Right lung (tissue), 10 donors: ENCODE measurements at places on chromosomes 4 and X. TPM values are rescaled to one million over a fixed set of nuclear protein-coding genes. Genes with fewer than 3 reads are reported as not detected.

The RHOXF2B gene
- not detected for polyA plus RNA-seq

The SPP1 gene
- 195 TPM for polyA plus RNA-seq

The SASH3 gene
- 4.1 TPM for polyA plus RNA-seq

The UGT2B17 gene
- not detected for polyA plus RNA-seq

The SGMS2 gene
- 18.6 TPM for polyA plus RNA-seq

The BEND4 gene
- 0.05 TPM for polyA plus RNA-seq

The CFAP47 gene
- polyA plus RNA-seq: 3.1 TPM

The GPRASP1 gene
- 23.9 TPM for polyA plus RNA-seq

The TMSB15C gene
- polyA plus RNA-seq: 16.6 TPM

The FAAH2 gene
- polyA plus RNA-seq: 6.6 TPM

DNA sequence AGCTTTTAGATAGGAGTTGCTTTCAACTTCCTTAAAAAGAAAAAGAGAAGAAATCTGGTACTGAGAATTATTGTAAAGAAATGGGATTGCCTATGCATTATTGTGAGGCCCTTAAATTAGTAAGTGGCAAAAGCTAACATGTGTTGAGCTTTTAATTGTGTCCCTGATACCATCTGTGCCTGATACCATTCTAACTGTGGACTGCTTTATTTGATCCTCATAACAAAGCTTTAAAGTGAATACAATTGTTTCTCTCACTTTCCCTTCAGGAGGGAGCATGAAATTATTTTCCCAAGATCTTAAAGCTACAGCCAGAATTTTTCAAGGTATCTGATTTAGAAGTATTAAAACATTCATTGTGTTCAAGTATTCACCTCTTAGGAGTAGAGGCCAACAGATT, 9.9 kb downstream of the KCTD8 start:
- DNase-seq: no peak

GRCh38 chrX:276581-277201, 4.5 kb upstream of the PLCXD1 start:
- no peak for DNase-seq

DNA sequence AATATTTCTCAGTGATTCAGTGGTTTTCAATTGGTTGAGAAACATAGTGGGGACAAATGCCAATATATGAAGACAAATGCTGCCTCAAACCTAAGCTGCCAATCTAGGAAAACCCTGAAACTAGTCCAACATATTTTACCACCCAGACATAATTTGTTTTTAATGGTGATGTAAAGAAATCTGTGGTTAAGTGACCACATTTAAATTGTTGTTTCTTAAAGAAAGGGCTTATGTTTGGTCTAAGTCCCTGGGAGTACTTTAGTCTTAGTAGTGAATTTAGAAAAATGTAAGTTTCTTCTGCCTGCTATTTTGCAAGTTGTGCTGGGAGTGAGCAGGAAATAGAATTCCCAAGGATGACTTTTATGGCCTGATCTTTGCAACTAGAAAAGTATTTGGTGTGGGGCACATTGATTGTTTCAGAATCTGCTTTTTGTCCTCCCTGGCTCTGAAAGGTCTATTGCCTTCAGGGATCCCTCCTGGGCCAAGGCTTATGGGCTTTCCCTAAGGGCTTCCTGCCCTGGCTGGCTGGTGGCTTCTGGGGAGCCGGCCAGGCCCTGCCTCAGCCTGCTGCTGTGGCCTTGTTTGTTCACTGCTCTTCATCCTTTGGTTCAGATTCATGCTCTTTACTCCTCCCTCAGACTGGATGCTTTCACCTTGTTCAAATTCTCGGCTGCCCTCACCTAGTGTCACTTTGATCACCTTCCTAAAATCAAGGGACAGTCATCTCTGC, 169.8 kb upstream of the JADE1 start:
- DNase-seq: no peak

- no peak for DNase-seq
Measured at GRCh38 chr4:104869831-104870230, 276.8 kb upstream of the TET2 start.

DNA sequence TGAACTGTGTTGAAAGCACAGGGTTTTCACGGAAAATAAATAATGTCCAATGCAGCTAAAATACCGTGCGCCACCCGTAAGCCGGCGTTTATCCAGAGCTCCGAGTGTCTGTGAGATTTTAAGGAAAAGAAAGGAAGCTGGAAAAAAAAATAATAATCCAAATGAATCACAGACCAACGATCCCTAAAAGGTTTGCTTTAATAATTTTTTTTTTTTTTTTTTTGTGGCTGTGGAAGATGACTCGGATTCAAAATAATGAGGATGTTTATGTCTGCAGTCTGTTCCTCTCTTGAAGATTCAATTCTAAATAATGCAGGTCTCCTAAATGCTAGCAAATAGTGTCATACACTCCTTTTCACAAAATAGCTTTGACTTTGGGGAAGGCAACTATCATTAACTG, 84.6 kb upstream of the PPP2R3B start:
- DNase-seq: no peak

DNA sequence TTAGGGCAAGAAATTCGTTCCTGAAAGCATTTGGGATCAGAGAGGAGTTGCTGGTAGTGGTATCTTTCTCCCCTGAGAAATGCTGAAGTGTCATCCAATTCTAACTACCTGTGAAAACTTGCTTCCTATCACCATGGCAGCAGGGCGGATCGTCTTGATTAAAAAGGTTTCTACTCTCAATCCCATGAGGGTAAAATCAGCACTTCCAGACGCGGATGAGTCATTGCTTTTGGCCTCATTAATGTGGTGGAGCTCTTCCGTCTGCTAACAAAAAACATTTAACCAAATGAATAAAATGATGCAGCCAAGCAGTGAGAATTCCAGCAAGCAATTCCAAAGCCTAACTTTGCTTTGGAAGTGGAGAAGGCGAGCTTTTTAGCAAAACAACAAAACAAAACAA, 325.6 kb downstream of the CAMK2D start:
- no peak for DNase-seq

GRCh38 chr4:110869862-110870572, 247.1 kb upstream of the PITX2 start:
- DNase-seq: no peak

DNA sequence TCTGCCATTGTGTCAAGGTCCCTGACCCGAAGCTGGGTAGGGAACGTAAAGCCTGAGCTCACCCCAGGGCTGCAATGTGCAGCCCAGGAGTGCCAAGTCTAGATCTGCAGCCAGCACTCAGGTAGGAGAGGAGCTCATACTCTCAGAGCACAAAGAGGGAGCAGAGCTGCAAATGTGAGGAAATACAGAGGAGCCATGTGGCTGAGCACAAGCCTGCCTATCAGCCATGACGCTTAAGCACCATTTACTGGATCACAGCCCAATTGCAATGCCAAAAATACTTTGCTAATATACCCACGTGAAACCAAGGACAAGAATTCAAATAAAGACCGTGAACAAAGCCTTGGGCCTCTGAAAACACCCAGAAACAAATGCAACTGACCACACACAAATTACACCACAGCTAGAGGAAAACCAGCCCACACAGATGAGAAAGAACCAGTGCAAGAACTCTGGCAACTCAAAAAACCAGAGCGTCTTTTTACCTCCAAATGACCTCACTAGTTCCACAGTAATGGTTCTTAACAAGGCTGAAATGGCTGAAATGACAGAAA, 69.0 kb upstream of the HPF1 start:
- DNase-seq: no peak

DNA sequence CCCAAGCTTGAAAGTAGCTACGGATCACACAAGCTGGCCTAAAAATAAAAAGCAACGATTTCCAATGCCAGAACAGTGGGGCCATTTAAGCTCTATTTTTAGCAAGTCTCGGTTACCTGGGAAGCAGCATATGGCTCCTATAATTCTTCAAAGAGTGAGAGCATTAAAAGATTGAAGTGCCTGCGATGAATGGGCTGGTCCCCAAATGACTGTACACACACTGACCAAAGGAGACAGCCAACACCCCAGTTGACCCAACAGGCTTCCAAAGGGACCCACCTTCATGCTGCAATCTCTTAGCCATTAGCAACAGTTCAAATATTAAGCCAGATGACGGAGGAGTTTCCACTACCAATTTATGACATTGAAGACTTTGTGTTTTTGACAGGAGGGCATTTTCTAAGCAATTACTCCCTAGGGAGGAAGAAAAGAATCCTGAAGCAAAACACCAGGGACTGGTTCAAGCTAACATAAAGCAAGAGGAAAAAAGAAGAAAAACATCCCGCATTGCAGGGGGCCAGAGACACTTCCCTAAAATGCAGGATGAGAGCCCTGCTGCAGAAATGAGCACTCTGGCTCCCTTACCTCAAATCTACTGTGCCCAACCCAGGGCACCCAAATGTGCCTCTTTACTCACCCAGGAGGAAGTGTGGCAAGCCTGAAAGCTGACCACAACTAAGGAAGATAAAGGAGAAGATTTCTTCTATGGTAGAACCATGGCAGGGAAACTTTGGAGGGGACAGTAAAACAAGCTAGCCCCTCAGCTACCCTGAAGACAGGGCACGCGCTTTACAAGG, 21.6 kb downstream of the SH3KBP1 start:
- DNase-seq: no peak

GRCh38 chr4:88702782-88703181, 5.2 kb upstream of the NAP1L5 start:
- no peak for DNase-seq

DNA sequence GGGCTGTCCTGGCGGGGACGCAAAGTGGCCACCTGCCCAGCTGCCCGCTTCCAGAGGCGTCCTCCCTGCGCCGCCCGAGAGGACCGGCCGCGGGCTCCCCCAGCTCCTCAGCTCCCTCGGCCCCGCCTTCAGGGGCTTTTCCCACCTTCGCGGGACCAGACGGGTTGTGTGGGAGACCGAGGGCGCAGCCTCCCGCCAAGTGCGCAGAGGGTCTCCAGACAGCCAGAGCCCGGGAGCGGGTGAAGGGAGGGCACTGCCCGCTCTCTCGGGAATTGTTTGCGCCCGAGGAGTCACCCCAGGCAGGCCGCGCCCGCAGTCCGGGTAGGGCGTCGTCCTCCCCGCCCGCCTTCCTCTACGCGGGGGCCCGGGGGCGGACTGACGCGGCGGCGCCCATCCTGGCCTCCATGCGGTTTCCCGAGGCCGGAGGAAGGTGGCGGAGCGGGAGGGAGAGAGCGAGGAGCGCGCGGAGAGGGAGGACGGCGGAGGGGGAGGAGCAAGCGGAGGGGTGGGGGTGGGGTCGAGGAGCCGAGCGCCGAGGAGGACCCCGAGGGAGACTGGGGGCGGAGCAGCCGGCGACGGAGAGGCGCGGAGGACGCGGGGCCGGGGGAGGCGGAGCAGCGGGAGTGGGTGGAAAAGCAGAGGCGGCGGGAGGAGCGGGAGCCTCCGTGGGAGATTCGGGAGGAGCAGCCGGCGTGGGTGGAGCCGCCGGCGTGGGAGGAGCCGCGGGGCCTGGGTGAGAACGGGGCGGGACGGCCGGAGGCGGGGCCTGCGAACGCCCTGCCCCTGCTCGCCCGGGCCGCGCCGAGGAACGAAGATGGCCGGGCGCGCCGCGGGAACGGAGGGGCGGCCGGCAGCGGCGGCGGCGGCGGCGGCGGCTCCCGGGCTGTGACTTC, 47.5 kb downstream of the CLDN34 start:
- peak; percentile 85 for DNase-seq

DNA sequence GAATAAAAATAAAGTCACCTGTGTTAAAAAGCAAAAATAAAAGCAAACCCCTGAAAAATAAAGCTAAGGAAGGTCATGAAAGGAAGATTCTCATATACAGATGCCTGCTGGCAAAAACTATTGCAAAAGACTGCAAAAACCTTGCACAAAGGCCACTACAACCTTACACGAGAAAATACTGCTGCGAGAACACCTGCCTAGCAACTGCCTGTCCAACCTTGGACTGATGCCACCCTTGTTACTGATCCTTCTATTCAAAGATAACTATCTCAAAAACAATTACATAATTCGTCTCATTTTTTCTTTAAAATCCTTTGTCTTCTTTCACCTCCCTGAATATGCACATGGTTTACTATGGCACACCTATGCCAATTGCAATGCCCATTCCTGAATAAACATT, 49.6 kb downstream of the SLC2A9 start:
- DNase-seq: no peak

GRCh38 chr4:76322236-76322635, 15.7 kb downstream of the STBD1 start:
- DNase-seq: no peak

DNA sequence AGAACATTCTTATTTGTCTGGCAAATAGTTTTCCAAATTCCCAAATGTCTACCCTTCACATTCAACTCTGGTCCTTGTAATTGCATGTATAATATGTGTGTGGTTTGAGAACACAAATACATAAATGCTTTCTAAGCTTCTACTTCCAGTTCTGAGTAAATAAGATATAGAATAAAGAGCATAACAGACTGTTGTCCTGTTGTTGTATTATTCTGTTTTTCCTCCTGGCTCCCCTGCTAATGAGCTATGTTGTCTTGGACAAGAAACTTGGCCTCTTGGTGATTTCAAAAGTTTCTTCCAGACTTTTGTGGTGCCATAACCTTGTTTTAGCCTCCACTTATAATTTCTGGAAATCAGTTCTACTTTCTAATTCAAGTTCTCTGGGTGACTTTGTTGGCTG, 75.3 kb upstream of the USP38 start:
- DNase-seq: no peak

GRCh38 chr4:101037938-101038413, 309.4 kb downstream of the PPP3CA start:
- no peak for DNase-seq

DNA sequence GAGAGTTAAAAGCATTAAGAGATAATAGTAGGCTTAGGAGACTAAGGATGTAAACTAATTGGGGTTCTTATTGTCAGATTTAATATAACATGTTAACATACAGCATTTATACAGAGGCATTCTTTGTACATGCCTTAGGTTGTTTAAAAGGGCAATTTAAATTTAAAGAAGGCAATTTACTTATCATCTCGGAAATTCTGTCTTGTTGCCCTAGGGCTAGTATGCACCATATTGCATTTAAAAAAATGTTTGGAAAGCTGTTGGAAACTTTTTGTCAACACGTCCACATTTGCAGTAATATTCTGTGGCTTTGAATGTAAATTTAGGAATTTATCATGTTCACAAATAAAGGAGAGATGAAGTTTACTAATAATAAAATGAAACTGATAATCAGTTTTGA, 25.5 kb downstream of the GALNT7 start:
- DNase-seq: no peak

DNA sequence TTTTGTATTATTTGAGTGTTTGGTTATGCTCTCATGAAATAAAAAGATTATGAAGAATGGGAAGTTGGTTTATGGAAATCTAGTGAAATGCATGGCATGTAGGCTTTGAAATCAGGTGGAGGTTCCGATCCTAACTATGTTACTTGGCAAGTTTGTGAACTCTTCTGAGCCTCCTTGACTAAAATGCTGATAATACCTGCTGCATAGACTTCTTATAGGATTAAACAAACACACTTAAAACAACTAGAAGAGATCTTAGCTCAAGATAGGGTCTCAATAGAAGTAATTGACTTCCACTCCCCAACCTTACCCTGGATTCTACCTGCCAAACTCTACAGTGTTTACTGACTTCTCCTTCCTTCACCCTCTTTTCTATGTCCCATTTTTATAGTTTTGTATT, 22.2 kb upstream of the TLR2 start:
- DNase-seq: peak; percentile 44

GRCh38 chr4:174005422-174005821, 278.0 kb downstream of the FBXO8 start:
- no peak for DNase-seq

GRCh38 chr4:139630991-139631390, 34.6 kb upstream of the MGST2 start:
- DNase-seq: no peak
